NCI-H1930 (cell line): ENCODE measurements at places on chromosomes 16 and 17.

DNA sequence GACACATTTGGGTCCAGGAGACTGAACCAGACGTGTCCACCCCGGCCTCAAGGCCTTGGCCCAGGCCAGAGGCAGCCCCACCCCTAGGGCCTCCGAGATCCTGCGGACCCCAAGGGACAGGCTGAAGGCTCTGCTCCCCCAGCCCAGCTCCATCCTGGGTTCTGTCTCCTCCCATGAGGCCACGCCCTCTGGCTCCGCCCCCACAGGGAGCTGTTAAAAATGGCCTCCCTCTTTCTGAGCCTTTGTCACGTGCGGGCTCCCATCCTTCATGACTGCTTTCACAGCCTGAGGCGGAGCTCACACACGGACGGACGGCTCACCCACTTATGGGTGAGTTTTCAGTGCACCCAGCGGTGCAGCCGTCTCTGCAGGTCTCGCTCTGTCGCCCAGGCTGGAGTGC is 6.5 kb upstream of the CACNA1H start:
- DNase-seq, result no peak

DNA sequence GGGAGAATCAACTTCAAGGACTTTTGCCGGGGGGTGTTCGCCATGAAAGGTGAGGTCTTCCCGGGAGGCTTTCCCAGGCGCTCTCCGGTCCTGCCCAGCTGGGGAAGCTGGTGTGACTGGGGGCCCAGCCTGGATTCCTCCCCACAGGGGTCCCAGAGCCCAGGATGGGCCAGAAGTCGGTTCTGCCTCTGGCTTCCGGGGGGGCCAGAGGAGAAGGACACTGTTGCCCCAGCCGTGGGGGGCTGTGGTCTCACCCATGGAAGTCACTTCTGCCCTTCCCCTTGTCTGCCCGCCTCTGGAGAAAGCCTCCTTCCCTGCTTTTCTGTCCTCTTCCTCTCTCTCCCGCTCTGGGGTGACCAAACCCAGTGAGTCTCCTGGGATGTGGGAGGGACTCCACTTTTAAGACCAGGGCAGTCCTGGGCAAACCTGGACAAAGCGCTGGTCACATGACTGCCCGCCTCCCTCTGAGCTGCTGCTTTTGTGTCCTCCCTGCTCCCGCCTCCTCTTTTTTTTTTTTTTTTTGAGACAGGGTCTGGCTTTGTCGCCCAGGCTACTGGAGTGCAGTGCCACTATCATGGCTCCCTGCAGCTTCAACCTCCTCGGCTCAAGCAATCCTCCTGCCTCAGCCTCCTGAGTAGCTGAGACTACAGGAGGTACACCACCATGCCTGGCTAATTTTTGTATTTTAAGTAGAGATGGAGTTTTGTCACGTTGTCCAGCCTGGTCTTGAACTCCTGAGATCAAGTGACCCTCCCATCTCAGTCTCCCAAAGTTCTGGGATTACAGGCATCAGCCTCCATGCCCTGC is 40.6 kb downstream of the RAB11FIP4 start:
- no peak for DNase-seq

GRCh38 chr17:77182205-77183172 is 41.7 kb downstream of the SEC14L1 start:
- DNase-seq, result no peak

GRCh38 chr16:82311528-82311927 is 141.5 kb upstream of the MPHOSPH6 start:
- no peak for DNase-seq

- DNase-seq, result no peak
Observed at GRCh38 chr16:59597269-59597668, 863.2 kb upstream of the GOT2 start.

- no peak for DNase-seq
Observed at GRCh38 chr17:14545156-14545906, 244.4 kb downstream of the HS3ST3B1 start.

GRCh38 chr16:4407543-4408322 is 8.7 kb downstream of the CORO7 start:
- no peak for DNase-seq

GRCh38 chr17:27390540-27390939 is 65.7 kb upstream of the KSR1 start:
- DNase-seq, result no peak

GRCh38 chr17:46944931-46945330 is 22.0 kb downstream of the GOSR2 start:
- DNase-seq, result no peak

GRCh38 chr16:15418206-15418605 is 16.2 kb upstream of the BMERB1 start:
- DNase-seq, result no peak

GRCh38 chr17:3510090-3510489 is 34.3 kb downstream of the ASPA start:
- DNase-seq, result no peak

DNA sequence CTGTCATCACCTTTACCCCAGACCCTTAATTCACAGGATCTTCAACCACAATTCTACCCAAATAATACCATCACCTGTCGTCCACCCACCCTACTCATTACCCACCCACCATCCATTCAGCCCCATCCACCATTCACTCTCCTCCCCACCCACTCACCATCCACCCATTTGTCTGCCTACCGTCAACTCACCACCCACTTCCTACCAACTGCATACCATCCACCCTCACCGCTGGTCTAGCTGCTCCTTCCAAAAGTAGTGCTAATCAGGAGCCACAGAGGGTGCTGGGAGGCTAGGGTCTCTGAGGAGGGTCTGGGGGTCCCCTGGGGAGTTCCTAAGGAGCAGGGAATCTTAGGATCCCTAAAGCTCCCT is 12.0 kb upstream of the IGFBP4 start:
- DNase-seq, result no peak

- no peak for DNase-seq
Observed at GRCh38 chr17:34651402-34651811, 72.0 kb downstream of the TMEM132E start.

GRCh38 chr16:70737377-70738082 is 51.7 kb upstream of the MTSS2 start:
- no peak for DNase-seq

- DNase-seq, result no peak
Observed at GRCh38 chr16:27950206-27950887, 113.2 kb downstream of the GSG1L start.

DNA sequence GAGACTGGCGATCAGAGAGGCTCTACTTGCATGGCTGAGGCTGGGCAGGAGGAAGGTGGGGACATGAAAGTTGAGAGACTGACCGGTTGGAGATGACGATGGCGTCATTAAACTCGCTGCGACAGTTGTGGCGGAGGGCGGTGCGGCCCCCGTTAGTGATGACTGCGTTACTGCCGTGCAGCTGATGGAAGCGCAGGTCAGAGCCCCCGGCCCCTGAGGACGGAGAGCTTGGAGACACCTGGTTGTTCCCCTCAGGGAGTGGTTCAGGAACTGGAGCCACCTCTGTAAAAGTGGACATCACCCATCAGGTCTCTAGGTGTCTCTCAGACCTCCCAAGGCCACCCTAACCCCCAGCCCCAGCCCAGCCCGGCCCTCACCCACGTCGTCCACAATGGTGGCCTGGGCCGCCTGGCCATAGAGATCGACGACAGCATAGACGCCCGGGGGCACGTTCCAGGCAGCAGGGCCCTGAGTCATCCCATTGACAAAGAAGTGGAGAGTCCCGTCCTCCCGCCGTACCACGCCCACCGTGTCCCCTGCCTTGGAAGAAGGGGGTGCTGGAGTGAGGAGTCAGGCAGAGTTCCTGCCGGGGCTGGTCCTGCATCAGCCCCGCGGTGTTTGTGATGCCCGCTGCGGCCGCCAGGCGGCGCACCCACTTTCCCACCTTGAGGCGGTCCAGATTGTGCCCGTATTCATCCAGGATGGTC is 5.3 kb downstream of the NEURL4 start:
- no peak for DNase-seq

DNA sequence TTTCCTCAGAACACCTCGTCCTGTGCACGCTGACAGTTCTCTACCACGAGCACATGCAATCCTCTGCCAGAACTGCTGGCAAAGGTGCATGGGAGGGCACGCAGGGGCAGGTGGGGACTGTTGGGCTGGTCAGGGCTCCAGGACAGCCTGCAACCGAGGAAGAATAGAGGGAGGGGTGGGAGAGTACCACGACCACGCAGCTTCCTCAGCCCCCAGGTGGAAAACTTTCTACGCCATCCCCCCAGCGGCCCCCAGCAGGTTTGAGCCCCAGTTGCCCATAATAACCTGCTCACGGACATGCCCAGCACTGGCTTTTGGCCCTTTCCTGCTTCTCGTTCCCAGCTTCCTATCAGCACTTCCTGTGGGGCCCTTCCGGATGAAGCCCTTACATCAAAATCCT is 199.3 kb downstream of the C16orf95 start:
- DNase-seq, result no peak

DNA sequence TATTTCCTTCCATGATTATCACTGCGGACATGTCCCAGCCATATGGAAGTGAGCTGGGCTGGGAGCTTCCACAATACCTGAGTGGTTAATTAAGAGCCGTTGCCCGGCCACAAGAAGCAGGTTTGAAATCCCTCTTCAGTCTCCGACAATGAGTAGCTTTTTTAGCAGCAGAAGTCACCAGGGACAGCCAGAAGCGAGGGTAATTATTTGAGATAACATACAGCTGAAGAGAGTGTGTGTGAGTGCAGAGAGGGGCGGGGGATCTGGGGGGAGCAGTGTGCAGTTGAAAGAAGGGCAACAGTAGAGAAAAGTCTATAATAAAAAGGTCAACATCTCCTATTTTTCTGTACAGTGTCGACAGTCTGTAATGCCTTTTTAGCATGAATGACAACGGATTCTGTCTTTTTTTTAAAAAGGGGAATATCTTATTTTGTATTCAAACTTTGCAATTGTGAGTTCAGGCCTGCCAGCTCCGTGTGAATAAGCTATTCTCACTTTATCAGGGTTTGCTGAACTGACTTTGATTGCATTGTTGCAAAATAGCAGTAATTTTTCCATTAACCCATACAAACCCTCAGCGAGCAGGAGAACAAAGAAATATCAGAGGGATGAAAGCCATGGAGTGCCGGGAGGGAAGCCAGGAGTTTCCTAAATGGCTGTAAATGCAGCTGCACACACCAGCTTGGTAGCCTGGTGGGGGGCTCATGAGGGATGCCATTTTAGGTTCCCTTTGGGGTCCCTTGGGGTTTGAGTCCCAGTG is 220.3 kb upstream of the IRX3 start:
- peak; percentile 85 for DNase-seq

- no peak for DNase-seq
Observed at GRCh38 chr16:83552228-83552627, 255.6 kb upstream of the HSBP1 start.

GRCh38 chr16:24234737-24235136 is 21.4 kb upstream of the CACNG3 start:
- no peak for DNase-seq

DNA sequence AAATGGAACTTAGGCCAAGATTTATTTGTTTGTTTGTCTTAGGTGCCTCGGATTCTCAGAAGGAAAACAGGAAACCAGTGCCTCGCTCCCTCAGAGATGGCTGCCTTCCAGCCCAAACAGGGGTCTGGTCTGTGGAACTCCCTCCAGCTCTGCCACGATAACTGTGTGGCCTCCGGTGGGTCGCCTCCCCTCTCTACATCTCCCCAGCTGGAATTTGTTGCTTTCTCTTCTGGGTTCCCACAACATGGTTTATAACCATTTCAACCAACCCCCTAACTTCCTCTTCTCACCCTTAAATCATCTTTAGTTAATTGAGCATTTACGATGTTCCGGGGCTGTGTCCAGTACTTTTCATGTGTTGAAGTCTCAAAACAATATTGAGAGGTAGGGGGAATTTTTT is 30.9 kb upstream of the PLLP start:
- DNase-seq, result no peak

DNA sequence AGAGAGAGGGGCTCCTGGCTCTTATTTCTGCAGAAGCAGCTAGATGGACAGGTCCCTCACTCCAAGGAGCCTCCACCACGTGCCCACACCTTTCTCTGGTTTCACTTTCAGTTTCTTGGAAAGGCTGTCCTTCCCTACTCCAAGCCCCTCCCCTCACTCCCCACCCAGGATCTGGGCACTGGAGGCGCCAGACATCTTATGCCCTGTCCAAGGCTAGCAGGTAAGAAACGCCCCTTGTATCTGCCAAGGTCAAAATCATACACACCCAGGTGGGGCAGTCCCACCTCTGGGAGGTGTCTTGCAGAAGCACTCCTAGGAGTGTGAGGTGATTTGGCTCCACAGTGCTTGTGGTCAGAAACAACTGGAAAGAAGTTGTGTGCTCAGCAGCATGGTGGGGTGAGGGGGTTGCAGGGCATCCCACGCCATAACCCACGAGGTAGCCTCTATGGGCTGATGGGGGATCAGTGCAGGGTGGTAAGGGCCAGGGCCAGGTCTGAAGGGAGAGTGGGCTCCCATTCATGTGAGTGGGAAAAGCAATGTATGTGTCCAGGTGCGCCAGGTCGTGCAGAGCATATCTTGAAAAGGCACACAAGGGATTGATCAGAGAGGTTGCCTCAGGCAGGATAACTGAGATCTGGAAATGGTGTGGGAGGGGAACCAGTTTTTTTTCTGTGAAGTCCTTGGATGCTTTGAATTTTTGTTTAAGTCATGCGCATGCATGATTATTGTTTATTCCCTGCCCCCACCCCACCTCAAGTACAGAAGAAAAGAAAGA is 31.8 kb upstream of the PRM1 start:
- DNase-seq, result no peak

- DNase-seq, result no peak
Observed at GRCh38 chr17:80692931-80693467, 148.4 kb downstream of the RPTOR start.

DNA sequence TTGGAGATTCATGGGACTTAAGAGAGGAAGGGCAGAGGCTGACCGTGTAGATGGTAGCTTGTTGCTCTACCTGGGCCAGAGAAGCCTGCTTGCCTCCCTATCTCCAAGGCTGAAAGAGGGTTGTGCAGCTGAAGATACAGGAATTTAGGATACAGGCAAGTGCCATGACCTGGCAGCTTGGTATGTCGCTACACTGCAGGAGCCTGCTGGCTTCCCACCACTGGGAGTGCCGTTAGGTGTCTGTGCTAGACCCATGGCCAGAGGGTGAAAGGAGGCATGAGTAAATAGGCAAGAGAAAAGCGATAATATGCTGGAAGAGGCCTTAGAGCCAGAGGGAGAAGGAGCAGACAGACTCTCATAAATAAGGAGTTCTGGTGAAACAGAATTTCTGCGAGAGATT is 10.6 kb downstream of the NAA60 start:
- DNase-seq, result no peak

DNA sequence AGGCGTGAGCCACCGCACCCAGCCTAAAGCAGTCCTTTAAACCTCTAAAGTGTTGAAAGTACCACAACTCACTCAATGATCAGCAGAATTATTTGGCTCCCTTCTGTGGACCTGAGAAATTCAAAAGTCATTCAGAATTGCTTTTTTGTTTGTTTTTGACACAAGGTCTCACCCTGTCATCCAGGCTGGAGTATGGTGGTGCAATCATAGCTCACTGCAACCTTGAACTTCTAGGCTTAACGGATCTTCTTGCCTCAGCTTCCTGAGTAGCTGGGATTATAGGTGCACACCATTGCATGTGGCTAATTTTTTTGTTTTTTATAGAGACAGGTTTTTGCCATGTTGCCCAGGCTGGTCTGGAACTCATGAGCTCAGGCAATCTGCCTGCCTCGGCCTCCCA is 44.3 kb downstream of the TRAF4 start:
- no peak for DNase-seq

DNA sequence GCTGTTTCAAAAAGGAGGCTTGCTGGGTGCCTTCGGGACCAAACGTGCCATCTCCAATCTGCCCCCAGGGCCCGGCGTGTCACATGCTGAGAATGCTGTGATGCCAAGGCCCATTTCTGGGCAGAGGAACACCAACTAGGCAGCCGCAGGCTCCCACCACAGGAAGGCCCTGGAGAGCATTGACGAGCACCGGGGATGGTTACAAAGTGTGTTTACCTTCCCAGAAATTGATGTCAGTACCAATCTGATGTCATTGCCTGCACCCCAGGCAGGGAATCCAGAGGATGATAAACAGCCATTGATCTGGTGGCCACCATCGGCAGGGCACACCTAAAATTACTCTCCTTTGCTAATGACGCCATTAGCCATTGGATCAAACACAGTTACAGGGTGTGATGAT is 418.1 kb upstream of the CDH5 start:
- no peak for DNase-seq
